Muscle of back (tissue), 13 donors: ENCODE measurements at places on chromosomes 1 and 21. TPM values are rescaled to one million over a fixed set of nuclear protein-coding genes. Genes with fewer than 3 reads are reported as not detected.

Gene KRTAP10-9
- not detected for polyA plus RNA-seq

Gene AADACL3
- polyA plus RNA-seq: not detected

Gene CLDN19
- polyA plus RNA-seq: 0.25 TPM

Gene GSTM5
- polyA plus RNA-seq: 7.3 TPM

Gene MAP3K7CL
- polyA plus RNA-seq: 75.6 TPM

Gene PTGFRN
- polyA plus RNA-seq: 151 TPM

Gene GNB1
- 185 TPM for polyA plus RNA-seq

Gene C21orf91
- 16.9 TPM for polyA plus RNA-seq

Gene KCNN3
- 6.2 TPM for polyA plus RNA-seq

Gene NPPB
- not detected for polyA plus RNA-seq

Gene LINGO4
- 0.25 TPM for polyA plus RNA-seq

Gene ANKRD34A
- 0.86 TPM for polyA plus RNA-seq

Gene ACKR1
- 2.0 TPM for polyA plus RNA-seq

Gene BCAN
- polyA plus RNA-seq: 2.6 TPM

Gene C1orf21
- 42.4 TPM for polyA plus RNA-seq

Gene SPRR2E
- polyA plus RNA-seq: not detected
